ENCODE measurements at places on chromosomes 1 and 21.
A peak's percentile ranks its signal among the peaks of the same experiment; 100 is the strongest.

DNA sequence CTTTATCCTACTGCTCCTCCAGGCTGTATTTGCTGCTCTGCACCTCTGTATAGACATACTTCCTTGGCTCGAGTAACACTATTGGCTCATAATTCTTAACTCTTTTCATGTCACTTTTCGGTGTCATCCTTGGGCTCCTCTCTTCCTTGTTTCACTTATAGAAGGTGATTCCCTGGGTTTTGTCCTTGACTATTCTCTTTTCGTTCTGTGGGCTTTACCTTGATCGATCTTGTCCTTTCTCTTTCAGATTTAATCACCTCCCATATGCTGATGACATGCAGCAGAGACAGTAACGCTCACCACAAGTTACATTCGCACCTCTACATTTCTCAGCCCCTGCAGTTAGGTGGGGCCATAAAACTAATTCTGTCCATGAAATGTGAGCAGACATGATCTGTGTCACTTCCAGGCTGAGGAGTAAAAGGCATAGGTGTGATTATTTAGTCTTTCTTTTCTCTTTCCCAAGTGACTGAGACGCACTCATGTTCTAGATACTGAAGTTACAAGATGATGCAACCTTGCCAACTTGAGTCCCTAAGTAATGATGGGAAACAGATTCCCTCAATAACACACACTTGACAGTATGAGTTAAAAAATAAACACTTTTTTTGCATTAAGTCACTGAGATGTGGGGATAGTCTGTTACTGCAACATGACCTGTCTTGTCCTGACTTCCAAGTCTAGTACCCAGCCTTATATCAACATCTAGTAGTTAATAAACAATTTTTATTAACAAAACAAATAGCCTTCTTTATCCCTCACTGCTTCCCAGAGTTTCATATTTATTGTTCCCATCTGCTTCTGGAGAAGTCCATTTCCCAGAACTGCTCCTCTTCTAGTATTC, 49.9 kb upstream of the HAO2 start:
- no peak for DNase-seq

DNA sequence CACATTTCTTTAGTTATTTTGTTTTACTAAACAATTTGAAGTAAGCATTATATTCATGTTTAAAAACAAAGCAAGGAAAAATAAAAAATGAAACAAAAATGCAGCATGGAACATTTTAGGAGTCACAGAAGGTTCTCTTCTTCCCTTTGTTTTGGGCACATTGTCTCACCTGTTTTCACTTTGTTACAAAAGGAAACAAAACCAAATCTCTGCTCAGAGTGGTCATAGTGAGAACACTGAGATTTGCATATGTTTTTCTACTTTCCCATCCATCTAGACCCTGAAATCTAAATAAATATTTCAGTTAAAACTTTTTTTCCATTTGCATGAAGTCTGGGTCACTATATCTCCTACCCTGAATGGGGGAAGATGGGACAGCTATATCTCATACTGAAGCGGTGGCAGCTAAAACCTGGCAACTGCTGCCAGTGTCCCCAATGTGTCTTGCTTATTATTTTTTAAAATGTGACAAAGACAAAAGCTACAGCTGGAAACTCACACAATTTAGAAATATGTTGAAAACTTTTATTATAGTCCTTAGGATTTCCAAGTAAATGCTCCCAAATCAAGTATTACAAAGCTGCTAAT, 3.5 kb downstream of the EXOC8 start:
- no peak for DNase-seq

DNA sequence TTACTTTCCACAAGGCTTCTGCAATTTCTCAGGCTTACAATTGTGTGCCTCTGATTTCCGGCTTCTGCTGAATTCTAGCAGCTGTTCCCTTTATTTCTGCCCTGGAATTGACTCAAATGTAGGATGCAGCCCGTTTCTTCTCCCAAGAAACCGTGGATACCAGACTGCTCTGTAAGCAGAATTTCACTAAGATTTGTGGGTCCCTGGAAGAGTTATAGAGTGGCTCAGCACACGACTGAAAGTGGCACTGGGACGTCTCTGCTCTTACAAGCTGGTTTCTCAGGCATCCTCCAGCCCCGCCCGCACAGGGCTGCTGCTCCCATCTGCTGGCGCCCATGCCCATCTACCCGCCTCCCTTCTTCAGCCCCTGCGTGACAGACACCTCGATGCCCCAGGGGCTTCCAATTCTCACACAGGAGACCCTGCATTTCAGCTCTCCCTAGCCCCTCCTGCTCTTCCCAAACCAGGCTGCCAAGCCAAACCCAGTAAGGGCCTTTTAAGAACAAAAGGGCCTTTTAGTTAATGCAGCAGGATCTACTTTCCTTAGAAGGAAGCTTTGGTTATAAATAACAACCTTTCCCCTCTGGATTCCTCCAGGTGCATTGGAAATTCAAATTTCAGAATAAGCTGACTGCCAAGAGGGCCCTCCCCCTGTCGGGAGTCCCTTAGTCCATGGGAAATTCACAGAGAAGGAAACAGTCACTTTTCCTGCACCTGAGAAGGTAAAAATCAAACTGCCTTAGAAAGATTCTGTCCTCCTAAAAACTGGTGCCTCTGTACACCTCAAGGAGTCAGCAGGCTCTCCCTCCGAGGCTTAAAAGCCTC, 45.4 kb upstream of the TENT5B start:
- no peak for DNase-seq

DNA sequence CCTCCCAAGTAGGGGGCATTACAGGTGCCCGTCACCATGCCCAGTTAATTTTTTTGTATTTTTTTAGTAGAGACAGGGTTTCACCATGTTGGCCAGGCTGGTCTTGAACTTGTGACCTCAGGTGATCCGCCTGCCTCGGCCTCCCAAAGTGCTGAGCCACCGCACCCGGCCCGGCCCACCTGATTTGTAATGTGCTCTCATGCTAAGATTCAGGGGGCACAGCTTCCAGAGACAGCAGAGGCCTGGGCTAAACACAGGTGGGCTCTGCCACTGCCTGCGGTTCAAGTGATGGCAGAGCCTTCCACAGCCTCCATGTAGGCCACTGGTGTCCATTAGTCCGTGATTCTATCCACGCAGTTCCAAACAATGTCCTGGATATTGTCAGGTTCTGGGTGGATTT, 98.4 kb downstream of the PDE9A start:
- no peak for DNase-seq

- DNase-seq = no peak
These were observed 178.9 kb downstream of the DHRS3 start for GRCh38 chr1:12439073-12439472.

- DNase-seq = no peak
These were observed 84.5 kb upstream of the ESRRG start for GRCh38 chr1:216807696-216808095.

DNA sequence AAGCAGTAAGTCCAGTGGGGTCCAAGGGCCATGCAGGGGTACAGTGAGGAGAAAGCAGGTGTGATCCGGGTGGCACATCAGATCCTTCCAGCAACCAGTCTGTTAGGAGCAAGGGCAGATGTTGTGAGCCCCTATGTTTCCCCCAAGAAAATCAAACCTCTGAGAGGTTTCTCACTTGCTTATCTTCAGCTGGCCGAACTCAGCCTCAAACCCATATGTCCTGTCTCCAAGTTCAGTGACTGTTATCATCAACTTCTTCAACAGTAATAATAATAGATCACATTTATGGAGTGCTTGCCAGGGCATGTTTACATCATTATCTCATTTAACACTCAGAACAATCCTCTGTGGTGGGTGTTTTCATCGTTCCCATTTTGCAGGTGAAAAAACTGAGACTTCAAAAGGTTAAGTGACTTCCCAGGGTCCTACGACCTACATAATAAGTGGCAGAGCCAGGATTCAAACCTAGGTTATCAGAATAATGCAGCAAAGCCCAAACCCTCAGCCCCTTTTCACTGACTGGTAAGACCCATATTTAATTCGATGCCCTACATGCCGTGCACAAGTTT, 3.3 kb downstream of the CAPN2 start:
- DNase-seq = no peak

GRCh38 chr1:164325786-164326185, 233.2 kb upstream of the PBX1 start:
- DNase-seq = no peak

- no peak for DNase-seq
These were observed 44.0 kb downstream of the RNF187 start for GRCh38 chr1:228530951-228531731.

DNA sequence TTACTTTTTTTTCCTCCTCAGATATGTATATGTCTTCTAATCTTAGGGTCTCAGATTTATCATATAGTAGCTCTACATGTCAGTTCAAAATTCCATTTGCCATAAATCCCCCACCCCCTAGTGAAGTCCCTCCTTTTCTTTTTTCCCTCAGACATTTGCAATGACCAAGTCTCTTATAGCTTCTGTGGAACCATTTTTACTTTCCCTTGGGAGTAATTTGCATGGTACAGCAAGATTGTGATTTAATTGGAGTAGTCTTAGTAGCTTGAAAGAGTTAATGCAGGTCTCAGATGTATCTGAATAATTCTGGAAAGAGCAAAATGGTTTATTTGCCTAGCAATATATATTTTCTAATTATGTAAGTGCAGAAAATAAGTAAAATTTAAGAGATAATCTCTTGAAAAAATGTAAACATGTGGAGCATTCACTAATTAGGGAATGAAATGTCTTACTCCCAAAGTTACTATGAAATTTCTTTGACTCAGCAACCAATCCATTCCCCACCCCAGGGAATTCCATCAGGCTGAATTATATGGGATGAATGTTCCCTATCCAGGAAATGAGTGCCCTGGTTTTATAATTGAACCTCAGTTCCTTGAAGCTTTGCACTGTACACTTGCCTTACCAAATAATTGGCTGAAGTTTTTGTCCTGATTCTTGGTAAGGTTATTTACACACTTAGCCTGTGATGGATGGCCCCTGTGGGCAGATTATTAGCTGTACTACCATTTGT, 267.0 kb downstream of the DNM3 start:
- no peak for DNase-seq

DNA sequence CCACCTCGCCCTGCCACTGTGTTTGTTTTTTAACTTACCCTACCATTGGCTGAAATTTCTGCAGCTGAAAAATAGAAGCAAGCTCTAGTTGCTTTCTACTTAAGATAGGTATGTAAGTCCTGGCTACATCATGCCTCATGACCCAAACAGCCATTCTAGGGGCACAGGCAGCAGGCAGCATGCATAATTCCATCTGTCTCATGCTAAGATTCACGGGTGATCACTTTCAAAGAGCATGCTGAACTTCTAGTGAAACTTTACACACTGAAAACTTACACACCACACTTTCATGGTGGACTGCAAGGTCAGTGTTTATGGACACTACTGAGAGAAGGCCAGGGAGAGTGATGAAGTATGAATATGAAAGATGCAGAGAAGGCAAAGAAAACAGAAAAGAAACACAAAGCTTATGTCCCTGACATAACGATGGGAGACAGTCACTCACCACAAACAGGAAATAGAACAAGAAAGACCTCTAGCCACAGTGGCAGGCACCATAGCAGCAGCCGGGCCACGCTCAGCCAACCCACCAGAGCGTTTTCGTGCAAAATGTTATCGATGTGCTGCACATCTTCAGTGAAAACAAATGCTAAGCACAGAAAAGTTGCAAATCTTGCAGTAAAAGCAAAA, 102.3 kb upstream of the TIAM1 start:
- DNase-seq = no peak

- no peak for DNase-seq
These were observed 36.6 kb upstream of the CNIH3 start for GRCh38 chr1:224579526-224579925.

DNA sequence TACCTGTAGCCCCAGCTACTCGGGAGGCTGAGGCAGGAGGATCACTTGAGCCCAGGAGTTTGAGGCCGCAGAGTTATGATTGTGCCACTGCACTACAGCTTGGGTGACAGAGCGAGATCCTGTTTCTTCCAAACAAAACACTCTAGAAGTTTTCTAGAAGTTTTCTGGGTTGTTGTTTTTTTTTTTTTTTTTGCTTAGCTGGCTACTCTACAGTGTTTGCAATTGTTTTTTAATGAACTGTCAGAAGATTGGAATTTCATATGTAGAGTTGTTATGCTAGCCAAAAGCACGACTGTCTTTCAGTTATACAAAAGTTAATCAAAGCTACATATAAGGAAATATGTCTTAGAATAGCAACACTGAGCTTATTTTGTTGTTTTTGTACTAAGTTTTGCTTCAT, 30.9 kb upstream of the NEXN start:
- no peak for DNase-seq

- peak; percentile 15 for DNase-seq
These were observed 73.1 kb upstream of the SCCPDH start for GRCh38 chr1:246651012-246651695.

- no peak for DNase-seq
These were observed 59.2 kb upstream of the ATP5PO start for GRCh38 chr21:33974513-33975468.

GRCh38 chr1:182795563-182796228, 6.1 kb downstream of the NPL start:
- peak; percentile 94 for DNase-seq

DNA sequence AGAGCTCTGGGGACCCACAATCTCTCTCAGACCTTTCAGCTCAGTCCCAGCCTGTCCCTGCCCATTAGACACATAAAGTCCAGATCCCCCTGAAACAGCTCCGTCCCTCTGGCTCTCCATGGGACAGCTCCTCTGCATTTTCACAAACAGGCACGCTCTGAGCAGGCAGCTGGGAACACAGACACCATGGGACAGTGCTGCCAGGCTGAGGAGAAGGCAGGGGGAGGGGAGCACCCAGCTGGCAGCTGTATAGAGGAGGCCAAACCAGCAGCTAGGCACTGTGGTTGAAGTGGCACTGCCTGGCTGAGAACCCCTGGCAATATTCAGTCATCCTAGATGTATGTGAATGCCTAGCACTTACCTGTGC, 2.0 kb downstream of the TMEM63A start:
- DNase-seq = no peak

DNA sequence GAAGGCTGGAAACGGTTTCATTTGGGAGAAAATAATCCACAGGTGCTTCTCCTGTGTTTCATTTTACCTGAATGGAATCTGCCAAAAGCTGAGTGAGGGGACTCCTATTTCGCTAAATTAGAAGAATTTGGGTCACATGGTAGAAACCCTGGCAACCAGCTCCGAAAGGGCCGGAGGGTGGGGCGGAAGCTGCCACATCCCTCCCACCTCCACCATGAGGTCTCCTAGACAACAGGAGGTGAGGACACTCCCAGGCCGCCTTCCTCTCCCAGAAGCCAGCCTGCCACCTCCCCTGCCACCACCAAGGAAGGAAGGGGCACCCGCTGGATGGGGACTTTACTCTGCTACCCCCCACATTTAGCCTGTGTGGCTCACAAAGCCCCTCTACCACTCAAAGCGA, 199.9 kb upstream of the ZC3H12A start:
- no peak for DNase-seq

GRCh38 chr1:41661428-41662060, 177.1 kb upstream of the EDN2 start:
- no peak for DNase-seq

DNA sequence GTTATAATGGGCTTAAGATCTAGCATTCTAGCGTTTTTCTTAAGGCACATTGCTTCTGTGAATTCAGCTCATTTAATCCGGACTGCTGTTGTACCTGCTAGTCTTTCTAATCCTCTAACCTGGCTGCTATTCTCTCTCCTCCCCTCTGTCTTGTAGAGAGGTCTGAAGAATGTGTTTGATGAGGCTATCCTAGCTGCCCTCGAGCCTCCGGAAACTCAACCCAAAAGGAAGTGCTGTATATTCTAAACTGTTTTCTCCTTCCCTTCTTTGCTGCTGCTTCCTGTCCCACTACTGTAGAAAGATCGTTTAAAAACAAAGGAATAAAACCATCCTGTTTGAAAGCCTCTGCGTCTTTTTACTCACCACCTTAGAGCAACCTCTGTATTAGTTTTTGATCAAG, 37.3 kb downstream of the CDC42 start:
- DNase-seq = peak; percentile 34

- no peak for DNase-seq
These were observed 84.4 kb upstream of the HOOK1 start for GRCh38 chr1:59730302-59730701.

GRCh38 chr21:35007348-35007747, 41.8 kb downstream of the RUNX1 start:
- no peak for DNase-seq

Measured in GF-D8 (cell line).